ENCODE measurements at places on chromosomes 11 and 22. TPM values are rescaled to one million over a fixed set of nuclear protein-coding genes. Genes with fewer than 3 reads are reported as not detected.

GRCh38 chr22:46219636-46220035, 30.5 kb downstream of the CDPF1 start:
- DNase-seq: no peak

- no peak for DNase-seq
Observed at GRCh38 chr11:126630893-126631798, 275.7 kb downstream of the ST3GAL4 start.

GRCh38 chr11:118640332-118641154, 33.1 kb downstream of the PHLDB1 start:
- no peak for DNase-seq

GRCh38 chr22:47201186-47201995, 438.9 kb downstream of the TBC1D22A start:
- DNase-seq: no peak

DNA sequence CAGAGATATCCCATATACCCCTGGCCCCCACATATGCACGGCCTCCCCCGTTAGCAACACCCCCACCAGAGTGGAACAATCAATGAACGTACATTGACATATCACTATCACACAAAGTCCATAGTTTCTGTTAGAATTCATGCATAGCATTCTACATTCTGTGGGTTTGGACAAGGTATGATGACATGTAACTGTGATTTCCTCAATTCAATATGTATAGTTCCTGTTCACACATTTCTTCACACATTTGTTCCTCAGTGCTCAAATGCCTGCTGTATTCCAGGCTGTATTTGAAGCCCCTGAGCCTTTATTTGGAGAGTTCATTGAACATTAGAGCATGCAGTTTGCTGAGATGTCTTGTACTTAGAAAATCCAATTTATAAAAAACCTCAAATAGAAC, 69.9 kb downstream of the PTPRJ start:
- DNase-seq: no peak

DNA sequence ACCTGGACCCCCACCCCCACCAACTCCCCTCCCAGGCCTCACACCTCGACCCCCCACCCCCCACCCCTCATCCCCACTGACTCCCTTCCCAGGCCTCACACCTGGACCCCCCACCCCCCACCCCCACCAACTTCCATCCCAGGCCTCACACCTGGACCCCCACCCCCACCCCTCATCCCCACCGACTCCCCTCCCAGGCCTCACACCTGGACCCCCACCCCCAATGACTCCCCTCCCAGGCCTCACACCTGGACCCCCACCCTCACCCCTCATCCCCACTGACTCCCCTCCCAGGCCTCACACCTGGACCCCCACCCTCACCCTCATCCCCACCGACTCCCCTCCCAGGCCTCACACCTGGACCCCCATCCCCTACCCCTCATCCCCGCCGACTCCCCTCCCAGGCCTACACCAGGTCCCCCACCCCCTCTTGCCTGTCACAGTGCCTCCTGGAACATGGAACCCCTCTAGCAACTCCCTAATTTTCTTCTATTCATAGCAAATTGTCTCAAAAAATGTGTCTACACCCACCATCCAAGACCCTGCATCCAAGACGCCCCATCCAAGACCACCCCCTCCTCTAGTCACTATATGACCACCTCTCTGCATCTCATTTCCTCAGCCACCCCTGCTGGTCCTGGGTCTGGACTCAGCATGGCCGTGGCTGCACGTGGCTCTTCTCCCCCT, 36.9 kb upstream of the BRSK2 start:
- no peak for DNase-seq

Gene PIWIL4
- polyA plus RNA-seq: 2.5 TPM

Gene NPAS4
- polyA plus RNA-seq: 0.30 TPM

GRCh38 chr22:19807161-19807913, 46.8 kb downstream of the TBX1 start:
- no peak for DNase-seq

GRCh38 chr11:81255895-81256294, 1477.8 kb downstream of the FAM181B start:
- DNase-seq: no peak

DNA sequence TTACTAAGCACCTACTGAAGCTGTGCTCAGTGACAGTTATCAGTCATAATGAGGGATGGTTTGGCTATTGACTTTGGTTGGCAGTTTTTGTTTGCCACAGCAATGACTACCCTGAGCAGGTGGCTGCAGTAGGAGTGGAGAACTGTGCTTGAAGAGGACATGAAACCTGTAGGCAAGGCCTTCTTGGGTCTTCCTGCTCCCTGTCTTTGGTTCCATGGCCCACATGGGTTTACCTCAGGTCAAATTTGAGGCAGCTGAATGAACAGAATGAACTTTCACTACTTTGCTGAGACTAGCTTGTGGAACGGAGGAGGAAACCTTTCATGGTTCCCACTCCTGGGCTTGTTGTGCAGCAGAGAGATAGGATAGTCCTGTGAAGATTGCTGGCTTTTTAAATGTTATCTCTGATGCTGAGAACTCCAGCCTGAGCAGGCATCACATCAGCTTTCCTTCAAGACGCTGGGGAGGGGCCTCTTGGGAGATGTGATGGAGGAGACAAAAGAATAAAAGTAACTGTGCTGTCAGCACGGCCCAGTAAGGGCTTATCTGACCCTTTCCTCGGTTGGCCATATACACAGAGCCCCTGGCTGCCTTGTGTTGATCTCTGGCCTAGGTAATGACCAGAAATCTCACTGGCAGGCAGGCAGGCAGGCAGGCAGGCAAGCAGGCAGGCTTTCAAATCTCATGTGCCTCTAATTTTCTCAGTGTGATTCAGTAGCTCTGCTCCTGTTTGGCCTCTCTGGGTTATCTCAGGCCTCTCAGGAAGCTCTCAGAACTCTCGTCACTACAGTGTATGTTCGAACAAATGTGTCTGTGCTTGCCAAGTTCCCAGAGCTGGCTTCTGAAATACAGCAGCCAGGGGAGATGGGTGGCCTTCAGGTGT, 12.0 kb downstream of the STIM1 start:
- no peak for DNase-seq

Gene TMPRSS4
- 35.8 TPM for polyA plus RNA-seq

GRCh38 chr22:38506118-38506962, at the start of gene DDX17:
Gene DDX17, minus strand, starts transcription at chr22:38506311.
- DNase-seq: peak; percentile 98

Gene GPHA2
- 1.9 TPM for polyA plus RNA-seq

GRCh38 chr22:18954990-18955571, 19.0 kb upstream of the PRODH start:
- no peak for DNase-seq

DNA sequence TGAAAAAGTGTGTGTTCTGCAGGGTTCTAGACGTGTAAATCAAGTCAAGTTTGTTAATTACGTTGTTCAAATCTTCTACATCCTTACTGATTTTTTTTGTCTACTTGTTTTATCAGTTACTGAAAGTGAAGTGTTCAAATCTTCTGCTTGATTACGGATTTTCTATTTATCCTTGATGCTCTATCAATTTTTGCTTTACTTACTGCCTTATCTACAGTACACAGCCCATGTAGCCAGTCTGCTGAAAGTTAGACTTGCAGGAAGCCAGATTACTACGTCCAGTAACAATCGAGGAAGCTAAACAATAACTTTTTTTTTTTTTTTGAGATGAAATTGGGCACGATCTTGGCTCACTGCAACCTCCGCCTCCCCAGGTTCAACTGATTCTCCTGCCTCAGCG, 15.6 kb upstream of the C11orf24 start:
- no peak for DNase-seq

- no peak for DNase-seq
Observed at GRCh38 chr22:50271519-50271970, 1.4 kb upstream of the MAPK11 start.

DNA sequence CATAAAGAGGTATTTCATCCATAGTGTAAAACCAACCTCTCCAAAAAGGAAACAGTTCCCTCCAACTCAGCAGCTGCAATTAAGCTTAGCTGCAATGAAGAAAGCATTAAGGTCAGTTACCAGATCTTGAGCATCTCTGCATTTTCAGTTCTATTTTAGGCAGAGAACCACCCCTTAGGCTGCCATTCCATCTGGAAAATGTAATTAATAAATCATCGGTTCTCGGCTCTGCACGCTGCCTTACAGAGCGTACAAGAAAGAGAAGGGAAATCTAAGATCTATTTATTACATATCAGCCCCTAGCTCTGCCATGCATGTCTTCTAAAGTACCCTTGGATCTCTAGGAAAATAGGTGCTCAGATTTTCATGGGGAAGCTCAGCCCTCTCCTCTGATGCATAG, 71.5 kb downstream of the RCN1 start:
- no peak for DNase-seq

- no peak for DNase-seq
Observed at GRCh38 chr11:20027556-20028013, 132.7 kb downstream of the DBX1 start.

DNA sequence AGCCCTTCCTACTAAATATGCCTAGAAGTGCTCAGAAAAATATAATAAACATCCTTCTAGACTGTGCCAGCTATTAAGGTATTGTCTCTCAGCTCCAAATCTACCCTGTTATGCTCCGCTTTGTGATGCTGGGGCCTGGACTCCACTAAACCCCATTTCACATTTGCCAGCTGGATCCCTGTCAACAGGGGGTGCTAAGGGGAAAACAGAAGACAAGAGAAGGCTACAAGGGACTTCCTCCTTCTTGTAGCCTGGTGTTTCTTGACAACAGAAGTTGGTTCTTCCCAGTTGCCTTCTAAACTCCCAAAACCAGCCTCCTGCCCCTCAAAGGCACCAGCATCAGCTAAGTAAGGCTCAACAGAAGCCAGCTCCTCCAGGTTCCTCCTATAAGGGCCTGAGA, 5.2 kb downstream of the NUMA1 start:
- no peak for DNase-seq

GRCh38 chr22:37904572-37905533, 1.2 kb upstream of the MICALL1 start:
- no peak for DNase-seq

Gene HTR3B
- polyA plus RNA-seq: 0.08 TPM

DNA sequence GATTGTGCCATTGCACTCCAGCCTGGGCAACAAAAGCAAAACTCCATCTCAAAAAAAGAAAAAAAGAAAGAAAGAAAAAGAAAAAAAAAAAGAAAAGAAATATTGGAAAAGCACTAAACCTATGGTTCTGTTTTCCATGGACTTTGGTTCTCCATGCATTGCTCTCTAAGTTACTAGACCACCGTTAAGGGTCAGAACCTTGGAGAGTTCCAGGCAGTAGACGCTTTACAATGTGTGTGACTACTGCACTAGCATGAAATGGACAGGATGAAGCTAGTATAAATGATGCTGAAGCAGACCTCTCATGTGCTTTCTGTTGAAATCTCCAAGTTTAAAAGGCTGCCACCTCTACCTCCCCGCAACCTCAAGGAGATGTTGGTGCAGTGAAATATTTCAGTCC, 63.5 kb downstream of the SIK2 start:
- peak; percentile 30 for DNase-seq

GRCh38 chr11:33237039-33237597, 20.1 kb upstream of the HIPK3 start:
- no peak for DNase-seq

Gene GLYATL2
- polyA plus RNA-seq: 2.9 TPM

Gene C11orf24
- polyA plus RNA-seq: 29.9 TPM

GRCh38 chr11:130769782-130770535, 146.3 kb downstream of the SNX19 start:
- no peak for DNase-seq

- DNase-seq: no peak
Observed at GRCh38 chr11:35971841-35972422, 28.1 kb downstream of the LDLRAD3 start.

Gene OR52A1
- 0.05 TPM for polyA plus RNA-seq

GRCh38 chr11:97856666-97857065, 1164.1 kb upstream of the CNTN5 start:
- DNase-seq: no peak

DNA sequence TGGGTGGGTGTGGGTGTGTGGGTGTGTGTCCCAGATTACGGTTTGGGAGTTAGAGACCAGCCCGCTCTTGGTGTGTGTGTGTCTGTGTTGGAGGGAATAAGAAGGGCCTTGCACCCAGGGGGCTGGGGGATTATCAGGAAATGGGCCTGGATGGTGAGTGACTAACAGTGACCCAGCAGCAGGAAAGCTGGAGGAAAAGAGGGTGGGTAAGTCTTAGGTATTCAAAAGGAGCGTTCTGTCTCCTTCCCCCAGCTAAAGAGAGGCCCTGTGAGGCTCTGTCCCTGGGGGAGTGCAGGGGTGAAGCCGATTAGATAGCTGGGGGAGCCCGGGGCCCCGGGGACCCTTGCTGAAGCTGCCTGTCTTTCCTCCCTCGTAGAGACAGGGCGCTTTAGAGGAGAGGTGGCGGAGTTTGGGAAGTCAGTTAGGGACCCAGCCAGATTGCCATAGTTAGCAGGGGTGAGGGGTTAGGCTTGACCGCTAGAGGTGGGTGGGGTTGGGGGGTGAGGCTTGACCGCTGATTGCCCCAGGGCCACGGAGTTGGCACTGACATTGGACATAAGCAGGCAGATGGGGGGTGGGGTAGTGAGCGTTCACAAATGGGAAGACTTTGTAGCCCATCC, 1.5 kb downstream of the OAF start:
- DNase-seq: no peak

Gene CALCA
- polyA plus RNA-seq: 13.3 TPM

Gene SPON1
- 67.6 TPM for polyA plus RNA-seq

Gene MS4A7
- 12.0 TPM for polyA plus RNA-seq

Gene SYT8
- polyA plus RNA-seq: 1.0 TPM

DNA sequence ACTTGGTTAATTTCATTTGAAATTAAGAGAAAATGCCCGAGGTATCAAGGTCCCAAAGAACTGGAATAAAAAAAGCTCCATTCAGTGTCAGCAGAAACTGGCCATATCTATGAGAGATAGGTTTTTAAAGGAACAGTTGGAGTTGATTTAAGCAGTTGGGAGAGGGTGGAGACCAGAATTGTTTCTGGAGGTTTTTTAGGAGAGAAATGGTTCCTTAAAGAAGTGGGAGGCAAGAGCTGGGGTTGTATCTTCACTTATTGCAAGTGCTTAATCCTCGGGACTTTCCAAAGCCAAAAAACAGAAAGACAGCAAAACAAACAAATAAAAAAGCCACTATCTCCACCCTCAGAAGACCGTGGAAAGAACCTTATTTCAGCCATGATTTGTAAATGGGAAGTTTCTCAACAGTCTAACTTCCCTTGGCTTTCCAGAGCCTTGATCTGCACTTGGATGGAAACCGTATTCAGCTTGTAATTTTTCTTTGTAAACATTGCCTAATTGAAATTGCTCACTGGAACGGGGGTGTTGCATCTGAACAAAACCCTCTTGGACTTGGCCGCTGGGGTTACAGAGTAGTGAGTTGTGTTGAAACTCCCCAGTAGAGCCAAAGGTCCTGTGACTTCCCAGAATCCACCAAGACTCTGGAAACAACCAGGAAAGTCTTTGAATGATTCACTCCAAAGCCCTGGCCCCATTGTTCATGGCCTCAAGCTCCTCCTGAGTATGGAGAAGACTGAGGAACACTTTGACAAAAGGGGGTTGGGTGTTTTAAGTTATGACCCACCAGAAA, 115.6 kb downstream of the SLC1A2 start:
- no peak for DNase-seq

DNA sequence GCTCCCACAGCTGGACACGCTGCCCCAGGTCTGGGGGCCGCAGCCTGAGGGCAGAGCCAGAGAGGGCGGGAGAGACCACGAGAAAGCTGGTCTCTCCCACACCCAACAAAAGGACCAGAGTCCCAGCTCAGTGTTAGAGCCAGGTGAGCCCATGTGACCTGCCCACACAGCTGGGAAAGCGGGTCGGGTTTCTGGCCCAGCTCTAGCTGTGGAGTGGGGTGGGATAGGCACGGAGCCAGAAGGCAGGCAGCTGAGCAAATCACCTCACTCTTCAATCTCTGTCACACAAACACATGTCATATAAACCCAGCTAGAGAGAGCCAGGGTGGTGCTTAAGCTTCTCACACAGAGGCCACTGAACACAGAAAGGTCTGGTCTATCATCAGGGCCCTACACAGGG, 7.8 kb upstream of the EIF3D start:
- no peak for DNase-seq
